Urinary bladder (tissue), 4 donors: ENCODE measurements at places on chromosomes 7 and 10. TPM values are rescaled to one million over a fixed set of nuclear protein-coding genes. Genes with fewer than 3 reads are reported as not detected.
A peak's percentile ranks its signal among the peaks of the same experiment; 100 is the strongest.

HMX2 gene
- total RNA-seq: not detected

WDR86 gene
- total RNA-seq: 6.8 TPM

PLCE1 gene
- total RNA-seq: 38.1 TPM

CYP3A7 gene
- total RNA-seq: 0.21 TPM

EGR2 gene
- total RNA-seq: 2.3 TPM

CPA1 gene
- 0.63 TPM for total RNA-seq

HIPK2 gene
- 9.8 TPM for total RNA-seq

PRPS1L1 gene
- not detected for total RNA-seq

DNA sequence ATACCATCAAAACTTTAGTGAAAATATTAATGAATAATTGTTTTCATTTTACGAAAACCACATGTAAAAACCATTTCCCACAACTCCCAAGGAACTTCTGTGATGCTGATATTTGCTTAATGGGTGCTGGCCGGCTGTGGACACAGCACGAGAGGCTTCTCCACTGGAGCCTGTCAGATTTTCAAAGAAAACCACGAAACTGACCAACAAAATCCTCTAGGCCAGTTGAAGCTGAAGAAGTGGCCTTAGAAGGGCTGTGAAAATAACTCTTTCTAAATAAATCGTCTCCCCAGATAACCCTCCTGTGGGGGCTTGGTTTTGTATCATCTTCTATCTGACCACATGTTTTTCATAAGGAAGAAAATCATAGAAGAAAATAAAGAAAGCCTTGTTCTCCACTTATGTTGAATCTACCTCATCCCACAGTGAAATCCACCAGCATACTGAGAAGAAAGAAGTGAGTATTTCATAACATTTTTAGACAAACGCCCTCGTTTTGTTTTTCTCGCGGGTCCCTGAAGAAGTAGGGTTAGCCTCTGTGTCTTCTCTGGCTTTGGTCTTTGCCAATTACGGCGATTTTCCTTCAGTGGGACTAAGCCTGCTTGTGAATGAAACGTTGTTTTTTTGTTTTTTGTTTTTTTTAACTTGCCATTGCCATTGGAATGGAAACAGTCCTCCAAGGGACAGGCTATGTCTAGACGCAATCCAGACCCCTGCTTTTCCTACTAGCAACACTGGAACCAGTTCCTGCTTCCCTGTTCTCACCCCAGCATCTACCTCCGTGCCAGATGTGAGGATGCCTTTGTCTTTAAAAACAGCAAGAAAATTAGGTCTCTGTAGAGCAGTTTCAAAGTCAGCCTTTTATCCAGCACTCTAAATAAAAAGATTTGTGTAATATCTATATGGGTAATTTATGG is 123.9 kb downstream of the ADAM12 start:
- no peak for DNase-seq

- no peak for DNase-seq
These were observed 16.9 kb downstream of the CAMK2G start for GRCh38 chr10:73857446-73857845.

GRCh38 chr7:32093415-32094408 is 23.5 kb upstream of the PDE1C start:
- DNase-seq: no peak

- DNase-seq: no peak
These were observed 85.4 kb downstream of the UNCX start for GRCh38 chr7:1318051-1318450.

DNA sequence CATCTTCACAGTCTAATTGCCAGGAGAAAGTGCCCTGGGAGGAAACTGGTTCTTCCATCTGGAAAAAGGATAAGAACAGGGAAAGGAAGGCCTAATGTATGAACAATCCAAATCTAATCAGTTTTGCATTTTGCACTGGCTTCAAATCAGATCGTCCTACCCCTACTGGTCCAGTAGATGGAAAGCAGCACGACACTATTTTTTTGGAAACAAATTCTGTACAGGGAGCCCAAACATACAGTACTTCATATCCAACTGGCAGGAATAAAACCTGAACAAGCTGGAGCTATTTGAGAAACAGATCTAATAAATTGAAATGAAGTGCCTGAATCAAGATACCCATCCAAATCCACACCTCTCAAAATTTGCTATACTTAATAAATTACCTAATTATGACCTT is 36.5 kb downstream of the ETV1 start:
- no peak for DNase-seq

GRCh38 chr7:136210664-136211063 is 233.5 kb upstream of the MTPN start:
- DNase-seq: no peak

DNA sequence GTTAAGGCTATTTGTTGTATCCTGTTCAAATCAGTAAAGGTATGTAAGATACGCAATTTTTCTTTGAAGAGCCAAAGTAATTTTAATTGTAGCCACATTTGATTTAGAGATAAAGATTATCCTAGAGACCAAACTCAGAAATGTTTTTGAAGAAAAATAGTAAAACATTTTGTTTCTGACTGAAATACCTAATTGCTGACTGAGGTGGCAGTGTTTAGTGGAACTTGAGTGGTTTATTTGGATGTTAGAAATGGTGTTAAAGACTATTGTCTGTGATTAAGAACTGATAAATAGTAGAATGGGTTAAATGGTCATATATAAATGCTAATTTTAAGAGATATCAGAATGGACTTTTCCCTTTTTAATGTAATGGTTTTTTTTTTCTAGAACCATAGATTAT is 15.3 kb downstream of the EDRF1 start:
- no peak for DNase-seq

GRCh38 chr7:27605689-27606269 is 56.9 kb downstream of the HIBADH start:
- peak; percentile 25 for DNase-seq

- no peak for DNase-seq
These were observed 129.1 kb upstream of the PPP1R3A start for GRCh38 chr7:114047889-114048288.

DNA sequence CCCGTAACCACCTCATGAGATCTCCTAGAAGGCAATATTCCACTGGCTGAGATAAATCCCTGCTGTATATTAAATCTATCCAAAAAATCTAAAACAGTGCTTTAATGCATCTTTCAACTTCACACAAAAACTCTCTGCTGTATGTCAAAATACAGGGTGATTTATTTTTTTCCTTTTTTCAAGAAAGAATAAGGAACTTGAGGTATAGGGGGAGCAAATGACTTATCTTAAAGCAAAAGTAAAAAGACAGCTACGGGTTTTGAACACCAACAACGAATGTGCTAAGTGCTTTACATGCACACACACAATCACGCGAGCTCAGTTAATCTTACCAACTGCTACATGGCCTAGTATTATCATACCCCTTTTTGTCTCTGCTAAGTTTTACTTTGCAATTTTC is 168.9 kb upstream of the PHF14 start:
- no peak for DNase-seq

GRCh38 chr10:118395947-118396346 is 53.8 kb upstream of the FAM204A start:
- DNase-seq: no peak

DNA sequence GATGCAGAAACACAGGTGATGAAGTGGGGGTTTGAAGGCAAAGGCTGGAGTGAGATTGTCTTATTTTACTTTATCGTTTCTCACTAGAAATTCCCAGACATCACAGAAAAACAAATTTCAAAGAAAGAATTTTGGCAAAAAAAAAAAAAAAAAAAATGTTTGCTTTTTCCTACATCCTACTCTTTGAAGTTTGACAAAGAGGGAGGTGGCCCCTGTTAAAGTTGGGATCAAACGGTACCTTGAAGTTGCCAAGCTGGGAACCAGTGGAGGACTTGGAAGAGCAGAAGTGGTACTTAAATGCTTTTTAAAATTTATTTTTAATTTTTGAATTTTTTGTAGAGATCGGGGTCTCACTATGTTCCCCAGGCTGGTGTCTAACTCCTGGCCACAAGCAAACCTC is 63.9 kb upstream of the KIF5B start:
- no peak for DNase-seq

- no peak for DNase-seq
These were observed 18.6 kb upstream of the DNAJB6 start for GRCh38 chr7:157318015-157318706.

DNA sequence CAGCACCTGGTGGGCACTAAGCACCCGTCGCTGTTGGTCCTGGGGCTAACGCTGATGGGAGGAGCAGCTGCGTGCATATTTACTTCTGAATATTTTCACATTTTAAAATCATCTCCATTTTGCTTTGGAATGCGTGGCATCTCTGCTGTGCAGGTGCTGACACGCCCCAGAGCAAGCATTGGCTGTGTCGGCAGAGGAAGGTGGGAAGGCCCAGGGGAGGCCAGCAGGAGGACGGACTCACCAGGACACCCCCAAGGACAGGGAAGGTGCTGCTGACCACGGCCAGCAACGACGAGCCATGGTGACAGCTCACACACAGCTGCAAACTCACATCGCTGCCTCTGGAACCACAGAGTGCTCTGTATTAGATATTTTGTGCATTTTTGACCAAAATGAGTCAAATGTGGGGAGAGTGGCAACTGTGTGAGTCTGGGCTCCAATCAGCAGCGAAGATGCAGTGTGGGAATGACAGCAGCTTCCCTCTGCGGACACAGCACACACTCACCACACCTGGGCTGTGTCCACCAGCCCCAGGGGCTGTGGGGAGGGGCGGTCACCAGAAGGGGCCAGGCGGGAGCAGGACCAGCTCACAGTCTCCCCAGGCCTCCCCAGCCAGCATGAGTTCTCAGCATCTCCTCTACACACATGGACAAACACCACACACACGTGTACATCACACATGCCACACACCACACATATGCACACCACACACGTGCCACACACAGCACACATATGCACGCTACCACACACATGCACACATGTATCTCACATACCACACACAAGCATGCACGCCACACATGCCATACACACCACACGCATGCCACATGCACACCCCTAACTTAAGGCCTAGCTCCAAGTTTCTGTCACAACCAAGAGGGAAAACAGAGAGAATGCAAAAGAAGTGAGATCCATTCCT is 58.2 kb downstream of the PTPRN2 start:
- DNase-seq: no peak

- no peak for DNase-seq
These were observed 702 bp upstream of the AGFG2 start for GRCh38 chr7:100538348-100538653.

- no peak for DNase-seq
These were observed 135.6 kb downstream of the VPS41 start for GRCh38 chr7:38773430-38773829.

DNA sequence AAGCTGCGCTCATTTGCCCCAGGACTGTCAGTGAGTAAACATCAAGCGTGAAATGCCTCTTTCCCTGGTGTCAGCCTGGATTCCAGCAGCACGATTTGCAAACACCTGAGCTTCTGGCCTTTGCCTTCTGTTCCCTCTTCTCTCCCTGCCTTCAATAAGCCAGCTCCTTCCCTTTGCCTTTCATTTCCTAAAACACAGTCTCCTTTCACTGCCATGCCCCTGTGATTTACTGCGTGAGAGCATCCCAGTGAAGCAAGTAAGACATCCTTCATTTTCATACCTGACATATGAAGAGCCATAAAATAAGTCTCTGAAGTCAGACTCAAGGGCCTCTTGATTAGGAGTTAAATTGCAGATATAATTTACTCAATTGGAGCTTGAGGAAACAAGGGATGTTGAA is 681.8 kb downstream of the TYW1 start:
- DNase-seq: no peak

DNA sequence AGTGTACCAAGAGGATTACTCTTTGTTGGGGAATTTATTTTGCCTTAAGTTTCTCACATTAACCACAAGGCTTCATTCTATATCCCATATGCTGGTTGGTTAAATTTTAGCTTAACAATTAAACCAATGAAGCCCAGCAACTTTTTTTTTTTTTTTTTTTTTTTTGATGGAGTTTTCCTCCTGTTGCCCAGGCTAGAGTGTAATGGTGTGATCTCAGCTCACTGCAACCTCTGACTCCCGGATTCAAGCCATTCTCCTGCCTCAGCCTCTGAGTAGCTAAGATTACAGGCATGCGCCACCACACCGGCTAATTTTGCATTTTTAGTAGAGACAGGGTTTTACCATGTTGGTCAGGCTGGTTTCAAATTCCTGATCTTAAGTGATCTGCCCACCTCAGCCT is 75.0 kb upstream of the MKX start:
- DNase-seq: no peak

- no peak for DNase-seq
These were observed 161.6 kb downstream of the JAZF1 start for GRCh38 chr7:28018856-28019465.

DNA sequence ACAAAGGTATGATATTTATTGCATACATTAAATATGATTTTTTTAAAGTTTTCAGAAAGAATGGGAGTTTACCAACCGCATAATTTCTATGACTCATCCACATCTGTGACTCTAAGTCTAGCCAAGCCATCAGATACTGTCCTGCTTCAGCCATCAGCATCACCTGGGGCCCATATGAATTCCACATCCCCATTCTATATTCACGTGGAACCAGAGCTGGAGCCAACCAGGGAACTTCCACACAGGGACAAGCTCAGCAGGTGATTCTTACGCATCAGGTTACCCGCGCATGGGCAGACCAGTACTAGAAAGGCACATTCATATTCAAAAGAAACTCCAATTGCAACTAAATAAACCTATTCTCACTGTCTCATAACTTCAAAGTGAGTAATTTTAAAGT is 817.7 kb upstream of the IGFBP3 start:
- no peak for DNase-seq

DNA sequence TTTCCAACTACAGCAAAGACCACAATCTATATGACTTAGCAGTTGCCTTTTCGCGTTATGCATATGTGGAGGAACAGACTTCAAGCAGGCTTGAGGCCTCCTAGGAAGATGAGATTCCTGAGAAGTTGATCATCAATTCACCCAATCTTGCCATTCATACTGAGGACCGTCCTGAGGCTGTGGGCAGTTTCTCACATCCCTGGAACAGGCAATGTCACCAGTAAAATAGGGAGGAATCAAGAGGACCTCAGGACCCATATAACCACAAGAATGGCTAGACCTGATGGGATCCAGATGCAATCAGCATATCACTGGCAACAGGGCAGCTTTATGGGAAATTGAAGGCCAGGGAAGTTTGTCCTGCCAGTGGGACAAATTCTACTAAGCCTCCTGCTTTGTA is 17.3 kb downstream of the KDM7A start:
- DNase-seq: no peak

DNA sequence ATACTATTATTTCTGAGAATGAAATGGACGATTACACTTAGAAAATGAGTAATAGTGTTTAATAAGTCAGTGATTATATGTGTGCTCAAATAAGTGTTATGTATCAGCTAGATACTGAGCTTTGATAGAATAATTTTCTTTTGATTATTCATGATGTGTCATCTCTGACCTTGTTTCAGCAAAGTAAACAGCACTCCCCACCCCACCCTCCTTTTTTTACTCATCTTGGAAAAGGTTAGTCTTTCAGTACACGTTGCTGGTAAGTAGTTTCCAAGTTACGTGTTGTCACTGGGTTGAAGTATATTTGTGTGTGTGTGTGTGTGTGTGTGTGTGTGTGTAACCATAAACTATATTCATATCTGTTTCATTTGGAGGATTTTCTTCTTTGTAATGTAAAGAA is 84.1 kb downstream of the GNAI1 start:
- DNase-seq: no peak

GRCh38 chr10:21692916-21693315 is 158.9 kb downstream of the MLLT10 start:
- no peak for DNase-seq
